ENCODE measurements at places on chromosomes 2 and 18. TPM values are rescaled to one million over a fixed set of nuclear protein-coding genes. Genes with fewer than 3 reads are reported as not detected.

SERPINB7 gene
- not detected for total RNA-seq

- H3K27ac ChIP-seq, result no peak overlapping the region
- H3K27me3 ChIP-seq, result no peaks in the 10 kb centered on the region
- no peaks in the 10 kb centered on the region for H3K4me1 ChIP-seq
- H3K4me3 ChIP-seq, result no peak overlapping the region
Observed at GRCh38 chr18:59085797-59086196, 53.9 kb upstream of the SEC11C start.

DNA sequence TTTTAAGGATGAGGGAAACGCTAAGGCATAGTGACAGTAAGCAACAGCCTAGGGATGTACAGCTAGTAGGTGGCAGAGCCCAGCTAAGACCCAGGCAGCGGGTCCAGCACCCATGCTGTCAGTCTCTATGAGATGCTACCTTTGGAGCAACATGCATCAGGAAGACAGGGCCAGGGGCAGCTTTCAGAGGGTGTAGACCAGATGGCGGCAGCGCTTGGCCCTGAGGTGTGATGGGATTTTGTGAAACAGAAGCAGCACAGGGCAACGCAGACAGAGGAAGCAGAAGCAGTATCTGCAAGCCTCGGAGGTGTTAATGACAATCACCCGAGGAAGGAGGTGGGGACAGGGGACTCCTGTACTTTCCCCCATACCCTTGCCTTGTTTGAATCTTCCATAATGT lies 43.2 kb downstream of the SDC1 start:
- no peak overlapping the region for H3K27ac ChIP-seq
- no peaks in the 10 kb centered on the region for H3K27me3 ChIP-seq
- DNase-seq, result no peak
- no peak overlapping the region for H3K4me3 ChIP-seq
- H3K36me3 ChIP-seq, result no peaks in the 10 kb centered on the region
- H3K4me1 ChIP-seq, result peaks cover 47% of the 10 kb centered on the region

DNA sequence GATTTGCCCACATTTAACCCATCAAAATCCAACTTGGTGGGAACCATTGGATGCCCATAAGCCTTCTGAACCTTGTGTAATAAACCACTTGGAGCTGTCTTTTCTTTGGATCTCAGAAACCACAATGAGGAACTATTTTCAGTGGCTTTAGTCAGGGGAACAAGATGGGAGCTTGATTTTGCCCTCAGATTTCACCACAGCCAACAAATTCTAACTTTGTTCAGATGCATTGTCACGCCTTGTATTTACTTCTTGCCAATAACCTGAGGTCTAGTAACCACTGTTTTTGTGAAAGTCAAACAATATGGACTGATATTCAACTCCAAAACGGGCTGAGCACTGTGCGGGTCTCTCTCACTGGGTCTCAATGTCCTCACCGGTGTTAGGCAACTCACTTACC lies 508.2 kb downstream of the TNS1 start:
- no peaks in the 10 kb centered on the region for H3K27me3 ChIP-seq
- no peaks in the 10 kb centered on the region for H3K4me1 ChIP-seq
- H3K27ac ChIP-seq, result no peak overlapping the region
- DNase-seq, result no peak

DNA sequence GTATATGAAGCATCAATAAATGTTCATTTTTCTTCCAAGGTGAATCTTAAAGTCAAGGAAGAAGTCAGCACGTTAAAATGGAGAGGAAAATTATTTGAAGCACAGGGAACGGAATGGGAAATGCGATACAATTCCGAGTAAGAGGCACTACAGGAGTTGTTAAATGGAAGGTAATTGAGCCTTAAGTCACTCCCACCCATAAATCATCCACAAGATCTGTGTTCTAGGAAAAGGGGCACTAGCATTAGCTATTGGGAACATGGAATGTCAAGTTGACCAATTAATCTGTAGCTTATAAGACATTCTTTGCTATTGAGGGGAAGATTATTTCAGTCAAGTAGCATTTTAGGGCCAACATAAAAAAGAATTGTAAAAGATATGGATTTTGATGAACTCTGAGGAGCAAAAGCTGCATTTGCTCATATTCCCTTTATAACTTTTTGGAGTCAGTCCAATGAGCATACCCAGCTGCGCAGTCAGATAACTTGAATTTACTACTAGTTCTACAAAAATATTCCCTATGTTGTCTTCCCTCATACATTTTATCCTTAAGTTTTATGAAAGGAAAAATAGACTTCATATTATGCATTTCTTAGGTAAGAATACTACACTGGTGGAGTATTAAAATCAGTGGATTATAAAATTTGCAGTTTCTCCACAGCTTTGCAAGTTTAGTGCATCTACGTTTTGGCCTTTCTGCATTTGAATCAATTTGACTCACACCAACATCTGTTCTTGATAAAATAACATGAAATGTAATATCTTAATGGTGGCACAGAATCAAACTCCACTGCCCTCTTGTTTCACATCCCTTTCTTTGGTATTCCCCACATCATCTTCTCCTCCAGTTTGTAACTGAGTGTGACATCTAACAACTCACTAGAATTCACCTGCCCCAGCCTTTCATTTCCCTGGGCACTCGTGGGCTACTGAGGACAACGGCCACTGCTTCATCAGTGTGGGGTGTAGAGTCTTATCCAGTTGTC lies 95.6 kb downstream of the SP3 start:
- H3K4me1 ChIP-seq, result no peaks in the 10 kb centered on the region
- no peaks in the 10 kb centered on the region for H3K27me3 ChIP-seq
- H3K27ac ChIP-seq, result no peak overlapping the region
- H3K36me3 ChIP-seq, result no peaks in the 10 kb centered on the region

- no peaks in the 10 kb centered on the region for H3K27me3 ChIP-seq
- H3K4me1 ChIP-seq, result no peaks in the 10 kb centered on the region
- DNase-seq, result no peak
- no peaks in the 10 kb centered on the region for H3K36me3 ChIP-seq
Observed at GRCh38 chr2:20762945-20763683, 59.8 kb downstream of the LDAH start.

DNA sequence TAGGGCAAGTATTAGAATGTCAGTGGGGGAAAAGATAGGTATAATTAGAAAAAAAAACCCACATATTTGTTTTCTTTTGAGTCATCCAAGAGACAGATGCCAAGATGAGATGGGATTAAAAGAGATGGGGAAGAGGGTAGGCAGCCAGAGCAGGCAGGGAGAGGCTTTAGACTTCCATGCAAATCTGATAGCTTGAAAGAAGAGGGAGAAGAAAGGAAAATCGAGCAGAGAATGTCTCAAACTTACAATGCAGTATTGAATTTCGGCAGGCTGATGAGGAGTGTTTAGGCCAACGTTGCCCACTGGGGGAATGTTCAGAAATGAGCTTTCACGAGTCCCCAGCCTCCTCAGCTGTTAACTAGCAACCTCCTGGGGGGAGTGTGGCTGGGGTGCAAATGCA lies 91.3 kb downstream of the SPATS2L start:
- no peak overlapping the region for H3K4me3 ChIP-seq
- H3K27me3 ChIP-seq, result no peaks in the 10 kb centered on the region
- no peaks in the 10 kb centered on the region for H3K36me3 ChIP-seq
- no peaks in the 10 kb centered on the region for H3K4me1 ChIP-seq
- no peak for DNase-seq

DNA sequence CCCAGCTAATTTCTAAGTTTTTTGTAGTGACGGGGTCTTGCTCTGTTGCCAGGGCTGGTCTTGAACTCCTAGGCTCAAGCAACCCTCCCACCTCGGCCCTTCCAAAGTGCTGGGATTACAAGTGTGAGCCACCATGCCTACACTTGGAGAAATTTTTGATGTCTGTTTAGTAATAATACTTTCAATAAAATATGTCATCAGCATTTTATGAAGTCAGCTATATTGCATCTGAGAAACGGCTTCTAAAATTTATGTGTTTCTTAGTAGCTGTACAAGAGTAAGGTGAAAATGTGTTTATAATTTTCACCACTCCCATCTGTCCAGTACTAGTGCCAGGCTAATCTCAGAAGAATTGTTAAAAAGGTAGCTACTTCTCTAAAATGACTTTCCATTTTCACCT lies 46.8 kb downstream of the GULP1 start:
- H3K36me3 ChIP-seq, result no peaks in the 10 kb centered on the region
- H3K4me1 ChIP-seq, result peaks cover 7% of the 10 kb centered on the region
- DNase-seq, result no peak
- no peak overlapping the region for H3K27ac ChIP-seq

DNA sequence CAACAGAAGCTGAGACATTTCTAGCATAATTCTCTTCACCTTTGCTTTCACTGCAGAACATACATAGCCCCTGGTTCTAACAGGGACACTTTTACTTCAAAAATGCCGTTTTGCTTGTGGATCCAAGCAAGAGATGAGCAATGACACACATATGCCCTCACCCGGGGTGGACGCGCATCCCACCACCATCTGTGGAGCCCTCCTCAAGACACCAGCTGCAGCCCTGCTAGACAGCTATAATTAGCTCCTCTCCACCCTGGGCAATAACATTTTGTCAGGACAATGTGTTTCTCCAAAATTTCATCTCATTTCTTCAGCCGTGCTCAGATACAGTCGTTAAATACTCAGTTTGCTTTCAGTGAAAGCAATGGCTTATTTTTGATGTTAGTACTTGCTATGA lies 368.7 kb upstream of the RAB6C start:
- no peaks in the 10 kb centered on the region for H3K27me3 ChIP-seq
- no peaks in the 10 kb centered on the region for H3K4me1 ChIP-seq
- no peaks in the 10 kb centered on the region for H3K36me3 ChIP-seq
- no peak overlapping the region for H3K27ac ChIP-seq
- DNase-seq, result no peak

Measured in body of pancreas (tissue), 4 donors.